Iris pigment epithelial cell (primary cell): ENCODE measurements at places on chromosomes 7 and 10.

DNA sequence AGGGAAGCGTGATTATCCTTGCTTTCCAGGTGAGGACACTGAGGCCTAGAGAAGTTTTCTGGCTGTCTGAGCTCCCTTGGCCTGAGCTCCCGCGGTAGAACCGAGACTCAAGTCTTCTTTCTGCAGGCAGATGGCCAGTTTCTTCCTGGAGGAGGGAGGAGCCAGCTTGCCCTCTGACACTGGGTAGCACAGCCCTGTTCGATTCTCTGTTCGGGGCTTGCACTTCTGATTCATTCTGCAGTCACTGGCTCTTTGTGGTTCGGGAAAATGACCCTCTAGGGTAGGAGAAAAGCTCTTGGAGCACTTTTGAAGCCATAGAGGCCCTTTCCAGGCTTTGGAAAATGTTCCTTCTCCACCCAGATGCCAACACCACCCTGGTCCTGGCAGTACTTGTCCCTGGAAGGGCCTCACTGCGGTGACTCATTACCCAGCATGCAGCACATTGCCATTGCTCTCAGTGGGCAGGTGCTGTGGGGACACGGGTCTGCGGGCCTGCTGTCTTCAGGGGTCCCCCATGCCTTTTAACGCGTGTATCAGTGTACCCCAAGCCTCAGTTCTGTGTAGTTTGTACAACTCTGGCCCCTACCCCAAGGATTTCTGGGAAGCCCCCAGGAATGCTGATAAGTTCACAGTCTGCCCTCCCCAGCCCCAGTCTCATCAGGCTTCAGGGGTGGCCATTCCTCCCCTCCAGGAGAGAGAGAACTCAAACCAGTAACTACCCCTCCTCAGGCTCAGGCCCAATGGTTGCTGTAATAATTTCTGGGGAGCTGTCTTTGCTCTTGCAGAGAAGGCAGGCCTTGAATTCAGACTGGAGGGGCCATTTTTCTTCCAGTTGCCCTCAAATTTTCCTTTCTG, 11.9 kb downstream of the CHST3 start:
- peak; percentile 65 for DNase-seq

DNA sequence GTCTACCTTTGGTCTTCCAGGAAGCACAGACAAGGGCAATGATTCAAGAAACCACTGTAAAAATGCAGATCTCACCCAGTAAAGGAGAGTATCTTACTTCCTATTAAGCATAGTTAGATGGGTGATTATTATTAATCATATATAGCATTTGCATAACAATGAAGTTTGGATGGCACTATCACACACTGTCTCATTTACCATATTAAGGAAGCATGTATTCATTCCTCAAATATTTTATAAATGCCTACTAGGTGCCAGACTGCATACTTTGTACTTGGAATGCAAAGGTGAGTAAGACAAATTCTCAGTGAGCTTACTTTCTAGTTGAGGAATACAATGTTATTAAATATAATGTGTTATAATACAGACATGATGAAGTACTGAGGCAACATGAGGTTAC, 53.9 kb upstream of the SKAP2 start:
- no peak for DNase-seq

- no peak for DNase-seq
These were observed 20.0 kb upstream of the FAM204A start for GRCh38 chr10:118362103-118362502.

DNA sequence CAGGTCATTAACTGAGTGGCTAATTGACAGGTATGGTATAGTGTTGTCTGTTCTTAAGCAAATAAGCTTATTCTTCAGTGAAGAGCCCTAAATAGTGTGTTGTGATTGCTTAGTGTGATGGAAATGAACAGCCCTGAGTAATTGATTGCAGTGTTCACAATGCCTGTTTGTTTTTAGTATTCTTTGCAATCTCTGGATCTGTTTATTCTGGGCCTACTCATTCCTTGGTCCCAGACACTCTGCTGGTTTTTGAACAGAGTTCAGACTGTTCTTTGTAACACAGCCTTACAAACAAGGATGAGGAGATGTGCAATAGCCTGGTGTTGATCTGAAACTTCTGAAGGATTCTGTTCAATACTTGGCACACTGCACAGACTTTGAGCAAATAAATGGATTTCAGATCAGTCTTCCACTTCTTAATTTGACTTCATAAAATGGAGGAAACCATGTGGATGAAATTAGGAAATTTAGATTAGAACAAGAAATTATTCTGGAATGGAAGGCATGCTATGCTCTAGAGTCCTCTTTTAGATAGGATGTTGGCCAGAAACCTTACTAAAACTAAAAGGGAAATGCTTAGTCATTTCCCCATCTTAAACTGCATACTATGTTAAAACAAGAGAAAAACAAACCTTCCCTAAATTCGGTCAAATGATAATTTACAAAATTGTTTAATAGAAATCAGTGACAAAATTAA, 444.2 kb upstream of the SEMA3D start:
- DNase-seq: peak; percentile 52

- no peak for DNase-seq
These were observed 51.6 kb upstream of the AQP1 start for GRCh38 chr7:30859940-30860496.

DNA sequence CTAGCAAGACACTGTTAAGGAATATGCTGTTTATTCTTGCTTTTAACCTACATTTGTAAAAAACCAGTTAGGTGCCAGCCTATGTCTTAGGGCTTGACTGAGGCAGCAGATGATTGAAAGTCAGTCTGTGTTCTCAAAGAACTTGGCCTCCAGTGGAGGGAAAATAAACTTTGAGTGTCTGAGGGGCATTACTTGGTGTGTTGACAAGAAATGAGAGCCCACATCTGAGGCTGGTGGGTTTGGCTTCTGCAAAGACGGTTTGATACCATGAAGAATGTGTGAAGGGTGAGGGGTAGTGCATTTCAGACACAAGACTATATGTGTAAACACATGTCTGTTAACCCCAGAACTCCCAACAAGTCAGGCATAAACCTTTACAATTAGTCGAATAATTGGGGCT, 28.5 kb downstream of the CCSER2 start:
- no peak for DNase-seq

- DNase-seq: no peak
These were observed 55.3 kb upstream of the CFAP46 start for GRCh38 chr10:132997517-132998265.

- DNase-seq: no peak
These were observed 112.7 kb upstream of the LRRTM3 start for GRCh38 chr10:66813122-66813521.

DNA sequence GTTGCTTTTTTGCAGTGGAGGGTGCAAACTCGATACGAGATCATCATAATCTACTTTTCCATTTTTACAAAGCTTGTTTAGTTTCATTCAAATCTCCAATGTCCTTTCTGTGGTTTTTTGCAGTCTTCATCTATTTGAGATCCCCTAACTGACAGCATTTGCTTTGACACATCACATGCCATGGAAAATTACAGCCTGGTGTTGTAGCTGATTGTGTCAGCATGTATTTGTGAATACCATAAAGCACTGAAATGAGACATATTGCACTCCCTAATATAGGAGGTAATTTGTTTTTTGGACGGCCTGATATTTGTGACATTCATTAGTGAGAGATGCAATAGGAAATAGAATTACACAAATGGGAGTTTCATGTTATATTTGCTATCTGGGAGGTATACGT, 620.8 kb downstream of the KCNMA1 start:
- DNase-seq: no peak

DNA sequence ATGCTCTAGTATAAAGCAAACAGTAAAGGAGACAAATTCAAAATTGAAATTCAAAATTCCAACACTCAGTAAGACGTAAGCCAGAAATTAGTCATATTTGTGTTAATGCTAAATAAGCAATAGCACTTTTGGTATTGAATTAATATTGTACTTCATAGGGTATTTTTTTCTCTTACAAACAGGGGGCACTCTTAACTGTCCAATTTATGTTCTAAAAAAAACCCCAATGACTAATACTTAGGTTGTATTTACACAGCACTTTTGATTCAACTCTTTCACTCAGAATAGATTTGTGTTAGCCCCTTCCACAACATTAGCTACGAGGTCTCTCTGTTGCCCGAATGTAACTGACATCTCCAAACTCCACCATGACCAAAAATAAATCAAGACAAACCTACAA, 284.9 kb upstream of the COBL start:
- no peak for DNase-seq

DNA sequence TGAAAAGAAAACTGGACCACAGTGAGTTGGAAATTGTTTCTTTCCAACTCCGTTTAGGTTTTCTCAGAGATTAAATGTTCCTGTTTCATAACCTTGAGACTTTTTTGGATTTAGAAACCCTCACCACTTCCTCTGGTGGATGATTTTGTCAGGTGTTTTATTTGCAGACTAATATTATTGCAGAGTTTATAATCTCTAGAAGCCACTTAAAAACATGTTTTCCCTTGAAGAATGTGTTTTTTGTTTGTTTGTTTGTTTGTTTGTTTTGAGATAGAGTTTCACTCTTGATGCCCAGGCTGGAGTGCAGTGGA, 520 bp upstream of the MICU1 start:
- DNase-seq: no peak

GRCh38 chr7:44329888-44330287, 4.5 kb upstream of the CAMK2B start:
- no peak for DNase-seq

DNA sequence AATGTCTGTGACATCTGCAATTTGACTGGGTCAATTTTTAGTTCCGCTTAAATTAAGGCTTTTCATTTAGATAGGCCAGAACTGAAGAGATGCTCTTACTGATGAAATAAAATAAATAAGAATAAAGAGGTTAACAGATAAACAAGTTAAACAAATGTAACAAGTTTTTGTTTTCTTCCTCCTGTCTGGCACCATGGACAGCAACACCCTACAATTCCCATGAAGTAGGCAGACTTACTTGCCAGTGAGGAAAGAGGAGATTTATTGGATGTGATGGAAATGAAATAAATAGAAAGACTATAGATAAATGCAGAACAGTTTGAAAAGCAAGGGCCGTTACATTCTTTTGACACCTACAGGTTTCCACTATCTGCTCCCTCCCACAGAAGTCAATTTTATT, 118.5 kb downstream of the AMPH start:
- DNase-seq: peak; percentile 32

- DNase-seq: peak; percentile 93
These were observed 3.9 kb downstream of the LSMEM1 start for GRCh38 chr7:112484671-112485167.

- DNase-seq: no peak
These were observed 67.2 kb downstream of the CREB5 start for GRCh38 chr7:28479507-28479947.

DNA sequence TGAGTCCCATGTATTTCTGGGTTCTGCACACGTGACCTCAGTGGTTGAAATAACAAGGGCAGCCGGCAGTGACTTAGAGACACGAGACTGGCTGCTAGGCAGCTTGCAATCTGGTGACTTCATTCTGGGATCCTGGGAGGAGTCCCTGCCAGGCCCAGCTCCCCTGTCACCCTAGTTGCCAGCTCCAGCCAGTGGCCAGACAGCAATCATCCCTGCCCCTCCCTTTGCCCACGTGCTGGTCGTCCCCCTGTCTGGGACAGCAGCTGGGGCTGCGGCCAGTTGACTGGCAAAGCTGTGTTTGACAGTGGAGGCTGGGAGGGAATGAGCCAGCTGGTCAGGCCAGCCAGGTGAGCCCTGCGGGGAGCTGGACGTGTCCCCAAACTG, 30.0 kb downstream of the ADGRA1 start:
- DNase-seq: no peak

DNA sequence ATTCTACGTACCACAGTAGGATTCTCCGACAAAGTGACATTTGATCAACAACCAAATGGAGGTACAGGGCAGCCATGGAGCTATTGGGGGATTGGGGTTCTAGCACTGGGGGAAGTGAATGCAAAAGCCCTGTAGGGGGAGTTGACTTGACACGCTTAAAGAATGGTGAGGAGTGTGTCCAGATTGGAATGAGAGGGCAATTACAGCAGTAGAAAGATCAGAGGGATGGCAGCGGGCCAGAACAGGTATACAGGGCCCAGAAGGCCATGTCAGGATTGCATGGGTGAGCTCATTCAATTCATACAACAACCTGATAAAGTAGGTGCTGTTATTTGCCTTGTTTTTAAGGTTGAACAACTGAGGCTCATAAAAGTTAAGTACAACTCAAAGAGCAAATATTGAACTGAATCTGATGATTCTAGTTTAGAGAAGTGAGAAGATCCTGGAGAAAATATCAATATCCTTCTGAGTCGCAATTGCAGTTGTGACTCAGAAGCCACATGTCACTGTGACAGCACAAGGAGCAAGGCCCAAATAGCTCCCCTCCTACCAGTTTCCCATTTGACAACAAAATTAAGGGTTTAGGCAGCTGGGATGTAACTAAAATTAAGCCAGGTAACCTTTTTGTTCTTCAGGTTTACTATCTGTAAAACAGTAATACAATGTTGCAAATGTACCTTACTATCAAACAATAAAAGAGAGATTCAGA, 28.0 kb upstream of the CTTNBP2 start:
- DNase-seq: no peak

- DNase-seq: peak; percentile 87
These were observed 24.3 kb upstream of the CPA2 start for GRCh38 chr7:130242198-130243014.

- DNase-seq: peak; percentile 47
These were observed 88.1 kb upstream of the PDCD4 start for GRCh38 chr10:110783509-110784107.
